ENCODE measurements at places on chromosomes 12 and 14. TPM values are rescaled to one million over a fixed set of nuclear protein-coding genes. Genes with fewer than 3 reads are reported as not detected.

DNA sequence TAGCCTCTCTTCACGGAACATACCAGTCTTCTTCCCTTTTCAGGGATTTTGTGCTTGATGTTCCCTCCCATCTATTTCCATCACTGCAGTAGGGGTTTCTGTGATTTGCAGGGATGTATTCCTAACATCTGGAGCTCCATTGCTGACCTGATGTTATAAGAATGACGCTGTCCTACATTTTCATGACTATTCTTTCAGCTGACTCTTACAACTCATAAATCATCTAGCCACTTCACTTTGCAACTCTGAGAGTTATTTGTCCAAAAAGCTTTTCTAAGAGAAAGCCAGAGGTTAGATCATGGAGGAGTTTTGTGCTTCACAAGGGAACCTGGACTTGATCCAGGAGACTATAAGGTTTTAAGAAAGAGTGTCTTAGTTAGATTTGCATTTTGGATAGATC lies 116.6 kb upstream of the FAR2 start:
- H3K4me1 ChIP-seq = no peaks in the 10 kb centered on the region
- H3K27ac ChIP-seq = no peak overlapping the region
- H3K27me3 ChIP-seq = no peaks in the 10 kb centered on the region

- H3K4me1 ChIP-seq = no peaks in the 10 kb centered on the region
- H3K4me3 ChIP-seq = no peak overlapping the region
- DNase-seq = no peak
Measured at GRCh38 chr12:100101000-100101399, 41.7 kb downstream of the BLTP3B start.

DNA sequence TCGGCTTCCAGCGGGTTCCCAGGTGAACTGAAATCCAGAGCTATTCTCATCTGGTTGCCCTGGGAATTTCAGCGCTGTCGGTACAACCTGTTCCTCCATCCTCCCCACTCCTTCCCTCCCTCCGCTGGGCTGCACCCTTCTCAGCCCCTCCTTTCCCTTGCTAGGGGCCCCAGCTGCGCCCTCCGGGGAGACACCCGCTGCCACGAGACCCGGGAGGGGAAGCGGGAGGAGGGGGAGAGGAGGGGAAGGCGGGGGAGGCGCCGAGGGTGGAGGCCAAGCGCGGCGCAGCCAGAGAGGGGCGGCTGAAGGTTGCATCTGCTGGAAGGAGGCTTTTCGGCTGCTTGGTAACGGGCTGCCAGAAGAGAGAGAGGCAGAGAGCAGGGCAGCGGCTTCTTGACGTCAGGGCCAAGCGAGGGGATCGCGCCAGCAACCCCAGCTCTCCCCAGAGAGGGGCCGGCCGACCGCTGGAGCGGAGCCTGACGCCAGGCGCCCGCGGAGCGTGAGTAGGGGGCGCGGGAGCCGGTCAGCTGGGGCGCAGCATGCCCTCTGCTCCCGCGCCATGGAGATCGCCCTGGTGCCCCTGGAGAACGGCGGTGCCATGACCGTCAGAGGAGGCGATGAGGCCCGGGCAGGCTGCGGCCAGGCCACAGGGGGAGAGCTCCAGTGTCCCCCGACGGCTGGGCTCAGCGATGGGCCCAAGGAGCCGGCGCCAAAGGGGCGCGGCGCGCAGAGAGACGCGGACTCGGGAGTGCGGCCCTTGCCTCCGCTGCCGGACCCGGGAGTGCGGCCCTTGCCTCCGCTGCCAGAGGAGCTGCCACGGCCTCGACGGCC lies at the start of gene KCNA5:
Gene KCNA5, plus strand, starts transcription at position 291 of the 831 bp plus-strand sequence. Its CDS starts 269 bp downstream, at position 560.
- no peaks in the 10 kb centered on the region for H3K4me1 ChIP-seq
- H3K36me3 ChIP-seq = no peaks in the 10 kb centered on the region
- no peak for DNase-seq
- no peak within 1 kb of the TSS for H3K27ac ChIP-seq

GRCh38 chr14:105500726-105501101 lies 9.7 kb downstream of the TEDC1 start:
- H3K4me3 ChIP-seq = no peak overlapping the region
- H3K27me3 ChIP-seq = no peaks in the 10 kb centered on the region
- no peaks in the 10 kb centered on the region for H3K36me3 ChIP-seq
- no peak for DNase-seq

DNA sequence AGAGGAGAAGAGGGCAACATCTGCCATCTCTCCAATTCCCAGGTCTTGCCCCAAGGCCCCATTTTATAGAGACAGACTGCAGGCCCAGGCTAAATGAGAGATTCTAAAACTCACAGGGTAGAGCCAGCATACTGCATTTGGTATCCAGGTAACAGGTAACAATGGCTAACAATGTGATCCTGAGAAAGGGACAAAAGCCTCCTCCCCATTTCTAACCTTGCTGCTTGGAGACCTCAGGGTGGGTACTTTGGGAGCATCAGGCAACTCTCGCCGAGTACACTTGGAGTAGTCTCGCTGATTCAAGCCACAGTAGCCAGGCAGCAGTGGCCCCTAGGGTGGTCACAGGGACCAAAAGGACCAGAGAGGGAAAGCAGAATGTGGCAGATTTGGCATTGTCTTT lies 162.6 kb upstream of the PLEKHA5 start:
- H3K36me3 ChIP-seq = no peaks in the 10 kb centered on the region
- no peaks in the 10 kb centered on the region for H3K27me3 ChIP-seq
- DNase-seq = no peak
- no peaks in the 10 kb centered on the region for H3K4me1 ChIP-seq

DNA sequence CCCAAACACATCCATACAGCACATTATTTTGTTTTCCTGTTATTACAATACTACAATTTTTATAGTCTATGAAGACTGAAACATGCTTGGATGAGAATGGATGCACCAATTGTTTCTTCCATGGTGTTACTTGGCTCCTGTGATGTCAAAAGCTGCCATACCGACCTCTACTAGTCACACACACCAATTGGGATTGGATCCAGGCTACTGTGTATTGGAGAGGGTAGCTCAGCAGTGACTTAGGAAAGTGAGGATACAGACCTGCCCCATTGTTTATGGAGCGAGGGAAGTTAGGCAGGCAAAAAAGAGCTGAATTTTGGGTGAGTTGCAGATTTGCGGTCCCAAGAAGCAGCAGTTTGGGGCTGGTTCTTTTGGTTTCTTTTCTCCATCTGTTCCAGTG lies 30.8 kb upstream of the AKAP6 start:
- no peak overlapping the region for H3K27ac ChIP-seq
- no peak overlapping the region for H3K4me3 ChIP-seq
- no peaks in the 10 kb centered on the region for H3K4me1 ChIP-seq
- DNase-seq = no peak

GRCh38 chr12:73445658-73446324 lies 1091.8 kb upstream of the ATXN7L3B start:
- no peaks in the 10 kb centered on the region for H3K4me1 ChIP-seq
- no peak overlapping the region for H3K4me3 ChIP-seq
- no peak for DNase-seq
- H3K27me3 ChIP-seq = no peaks in the 10 kb centered on the region
- H3K27ac ChIP-seq = no peak overlapping the region

- no peak overlapping the region for H3K4me3 ChIP-seq
- H3K27ac ChIP-seq = no peak overlapping the region
- H3K27me3 ChIP-seq = no peaks in the 10 kb centered on the region
Measured at GRCh38 chr14:61051051-61051450, 70.0 kb downstream of the SLC38A6 start.

DNA sequence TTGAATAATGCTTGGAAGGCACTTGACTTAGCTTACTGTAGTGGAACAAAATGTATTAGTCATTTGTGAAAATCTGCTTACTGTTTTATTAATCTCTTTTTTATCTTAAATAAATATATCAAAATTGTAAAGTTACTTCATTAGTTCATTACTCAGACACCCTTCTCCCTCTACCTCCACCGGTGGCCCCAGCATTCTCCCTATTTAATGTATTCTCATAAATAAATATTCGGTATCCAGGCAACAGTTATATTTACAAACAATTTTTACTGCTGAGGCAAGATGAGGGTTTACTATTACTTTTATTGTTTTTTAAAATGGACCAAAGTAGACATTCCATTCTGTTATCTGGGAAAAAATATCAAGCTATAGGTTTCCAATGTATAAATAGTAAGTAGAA lies 19.6 kb upstream of the ALX1 start:
- no peaks in the 10 kb centered on the region for H3K36me3 ChIP-seq
- no peak for DNase-seq
- H3K27ac ChIP-seq = no peak overlapping the region
- no peak overlapping the region for H3K4me3 ChIP-seq

DNA sequence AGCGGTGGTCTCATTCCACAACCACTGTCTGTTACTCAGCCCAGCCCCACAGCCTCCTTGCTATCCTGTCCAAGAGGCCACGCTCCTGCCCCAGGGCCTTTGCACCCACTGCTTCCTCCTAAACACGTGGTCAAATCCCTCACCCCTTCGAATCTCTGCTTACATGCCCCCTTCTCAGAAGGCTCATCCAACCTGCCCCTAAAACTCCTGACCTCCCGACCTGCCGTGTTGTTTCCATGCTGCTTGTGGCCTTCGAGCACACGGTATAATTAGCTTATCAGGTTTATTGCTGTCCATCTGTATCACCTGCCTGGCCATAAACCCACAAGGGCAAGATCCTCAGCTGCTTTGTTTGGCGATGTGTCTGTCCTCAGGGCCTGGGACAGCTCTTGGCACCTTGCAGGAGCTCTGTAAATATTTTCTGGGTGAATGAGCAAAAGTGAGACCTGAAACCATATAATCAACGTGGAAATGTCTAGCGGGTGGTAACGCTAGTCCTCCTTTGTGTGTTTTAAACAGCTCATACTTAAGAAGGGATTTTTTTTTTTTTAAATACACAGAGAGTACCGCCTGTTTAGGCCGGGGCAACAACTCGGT lies 36.0 kb downstream of the SCARB1 start:
- no peak overlapping the region for H3K4me3 ChIP-seq
- no peak for DNase-seq
- H3K36me3 ChIP-seq = no peaks in the 10 kb centered on the region
- H3K4me1 ChIP-seq = no peaks in the 10 kb centered on the region

ERG28 gene
- 13.2 TPM for total RNA-seq

GAS2L3 gene
- 4.9 TPM for total RNA-seq

PRKAG1 gene
- total RNA-seq = 53.3 TPM

All from naive thymus-derived CD4-positive, alpha-beta T cell (primary cell).